Activated T-cell treated with anti-CD3 and anti-CD28 coated beads for 1 hour (primary cell): ENCODE measurements at places on chromosomes 2 and 18.

GRCh38 chr2:35962585-35963146, 392.9 kb upstream of the CRIM1 start:
- DNase-seq, result no peak

DNA sequence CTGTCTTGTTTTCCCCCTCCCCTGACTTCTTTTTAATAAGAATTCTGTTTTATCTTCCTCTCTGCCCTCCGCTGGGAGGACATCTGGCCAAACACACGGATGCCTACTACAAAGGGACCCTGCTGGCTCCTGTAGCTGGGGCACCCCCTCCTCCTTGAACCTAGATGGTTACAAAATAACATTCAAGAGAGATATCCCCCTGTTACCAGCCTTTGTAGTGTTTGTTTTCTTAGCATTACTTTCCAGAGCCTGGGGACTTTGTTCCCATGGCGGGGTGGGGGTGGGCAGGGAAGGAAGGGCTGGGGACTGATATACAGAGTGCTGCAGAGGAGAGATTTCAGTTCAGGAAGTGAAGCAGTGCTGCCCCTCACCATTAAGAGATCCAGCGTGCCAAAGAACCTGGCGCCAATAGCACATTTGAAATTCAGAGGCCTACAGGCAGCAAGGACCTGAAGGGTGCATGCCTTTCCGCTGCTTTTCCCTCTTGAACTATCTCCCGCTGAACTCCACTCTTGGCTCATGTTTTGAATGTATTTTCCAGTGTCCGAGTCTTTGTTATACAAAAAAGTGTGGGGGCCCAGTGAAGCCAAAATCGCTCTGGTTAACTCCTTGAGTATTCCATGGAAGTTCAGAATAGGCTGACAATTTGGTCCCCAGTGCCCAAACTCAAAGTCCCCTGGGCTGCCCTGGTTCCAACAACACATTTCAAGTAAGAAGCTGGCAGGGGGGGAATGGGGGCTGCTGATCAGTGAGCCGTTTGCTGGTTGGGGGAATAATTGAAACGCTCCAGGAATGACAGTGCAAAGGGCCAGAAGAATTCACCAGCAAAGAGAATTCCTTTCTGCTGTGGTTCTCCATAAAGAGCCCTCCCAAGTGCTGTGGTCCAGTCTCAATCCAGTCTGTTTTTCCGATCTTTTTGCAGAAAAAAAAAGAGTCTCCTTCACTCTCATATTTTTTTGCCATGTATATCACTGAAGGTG, 94.8 kb upstream of the THOC1 start:
- no peak for DNase-seq

DNA sequence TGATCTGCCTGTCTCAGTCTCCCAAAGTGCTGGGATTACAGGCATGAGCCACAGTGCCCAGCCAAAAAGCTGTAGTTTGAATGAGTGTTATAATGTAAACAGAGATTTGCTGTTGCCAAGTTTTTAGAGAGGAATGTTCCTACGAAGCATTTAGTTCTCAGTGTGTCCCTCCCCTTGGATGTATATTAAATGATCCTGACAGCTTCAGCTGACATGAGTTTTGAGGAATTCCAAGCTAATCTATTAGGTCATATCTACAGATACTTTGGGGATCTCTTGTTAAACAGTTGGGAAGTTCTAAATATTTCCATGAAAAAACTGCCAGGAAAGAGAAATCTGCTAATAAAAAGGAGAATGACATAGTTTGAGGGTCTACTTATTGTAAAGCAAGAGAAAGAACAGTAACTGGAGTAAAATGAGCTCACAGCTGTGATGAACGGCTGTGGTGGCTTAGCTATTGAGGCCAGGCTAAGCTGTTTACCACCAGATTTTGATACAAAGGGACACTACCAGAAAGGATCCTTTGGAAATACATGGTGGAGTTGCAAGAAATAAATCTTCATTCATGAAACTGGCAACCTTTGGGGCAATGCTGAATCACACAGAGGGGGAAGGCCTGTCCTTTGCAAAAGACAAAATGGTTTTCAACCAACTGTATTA, 2.6 kb upstream of the STON1 start:
- no peak for DNase-seq

- DNase-seq, result no peak
These were observed 70.8 kb upstream of the STK17B start for GRCh38 chr2:196242131-196242620.

DNA sequence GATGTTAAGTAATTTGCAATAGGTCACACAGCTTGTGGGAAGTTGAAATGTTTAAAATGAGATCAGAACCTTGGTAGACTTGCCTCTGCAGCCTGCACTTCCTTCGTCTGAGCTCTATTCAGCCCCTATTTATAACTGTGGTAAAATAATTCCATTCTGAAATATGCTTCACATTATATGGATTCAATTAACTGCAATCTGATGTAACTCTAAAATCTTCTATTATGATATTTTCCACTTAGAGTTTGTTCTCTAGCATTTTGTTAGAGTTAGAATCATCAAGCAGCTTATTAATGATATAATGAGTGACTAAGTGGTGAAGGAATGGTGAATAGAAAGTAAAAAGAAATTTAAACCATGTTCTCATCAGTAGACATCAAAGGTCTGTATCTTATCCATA, 139.6 kb upstream of the ARHGAP28 start:
- no peak for DNase-seq

DNA sequence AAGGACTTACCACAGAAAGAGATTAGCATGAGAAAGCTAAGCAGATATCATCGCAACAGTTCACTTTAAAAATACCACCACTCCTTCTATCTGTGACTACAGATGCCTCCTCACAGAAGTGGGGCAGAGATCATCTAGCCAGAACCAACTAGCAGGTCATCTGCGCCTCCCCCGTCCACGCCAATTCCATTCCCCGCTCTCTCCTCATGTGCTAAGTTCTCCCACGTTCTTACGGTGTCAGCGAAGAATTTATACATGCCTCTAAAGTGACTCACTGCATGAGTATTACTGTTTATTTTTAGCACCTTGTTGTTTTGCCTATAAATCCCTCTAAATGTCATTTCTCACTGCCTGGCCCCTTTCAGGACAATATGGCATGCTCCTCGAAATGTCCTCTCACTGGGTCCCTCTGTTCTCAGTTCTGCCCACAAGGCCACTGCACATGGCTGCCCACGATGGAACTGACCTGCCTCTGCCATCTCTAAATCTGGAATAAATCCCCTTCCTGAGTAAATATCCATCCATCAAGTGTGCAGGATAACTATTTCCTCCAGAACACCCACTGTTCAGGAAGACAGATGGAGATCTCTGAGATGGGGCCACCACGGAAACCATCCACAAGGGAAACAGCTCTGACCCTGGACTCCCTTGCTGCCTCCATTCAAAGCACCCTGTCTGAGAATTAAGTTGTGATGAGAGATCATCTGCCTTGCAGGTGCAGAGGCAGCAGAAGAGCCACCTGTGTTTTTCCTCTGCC, 137.7 kb downstream of the IRS1 start:
- no peak for DNase-seq

GRCh38 chr2:105924932-105925331, 180.2 kb downstream of the NCK2 start:
- no peak for DNase-seq

- no peak for DNase-seq
These were observed 84.7 kb upstream of the NEDD4L start for GRCh38 chr18:57959278-57959677.

GRCh38 chr2:46547223-46548102, 68.1 kb downstream of the TMEM247 start:
- no peak for DNase-seq

DNA sequence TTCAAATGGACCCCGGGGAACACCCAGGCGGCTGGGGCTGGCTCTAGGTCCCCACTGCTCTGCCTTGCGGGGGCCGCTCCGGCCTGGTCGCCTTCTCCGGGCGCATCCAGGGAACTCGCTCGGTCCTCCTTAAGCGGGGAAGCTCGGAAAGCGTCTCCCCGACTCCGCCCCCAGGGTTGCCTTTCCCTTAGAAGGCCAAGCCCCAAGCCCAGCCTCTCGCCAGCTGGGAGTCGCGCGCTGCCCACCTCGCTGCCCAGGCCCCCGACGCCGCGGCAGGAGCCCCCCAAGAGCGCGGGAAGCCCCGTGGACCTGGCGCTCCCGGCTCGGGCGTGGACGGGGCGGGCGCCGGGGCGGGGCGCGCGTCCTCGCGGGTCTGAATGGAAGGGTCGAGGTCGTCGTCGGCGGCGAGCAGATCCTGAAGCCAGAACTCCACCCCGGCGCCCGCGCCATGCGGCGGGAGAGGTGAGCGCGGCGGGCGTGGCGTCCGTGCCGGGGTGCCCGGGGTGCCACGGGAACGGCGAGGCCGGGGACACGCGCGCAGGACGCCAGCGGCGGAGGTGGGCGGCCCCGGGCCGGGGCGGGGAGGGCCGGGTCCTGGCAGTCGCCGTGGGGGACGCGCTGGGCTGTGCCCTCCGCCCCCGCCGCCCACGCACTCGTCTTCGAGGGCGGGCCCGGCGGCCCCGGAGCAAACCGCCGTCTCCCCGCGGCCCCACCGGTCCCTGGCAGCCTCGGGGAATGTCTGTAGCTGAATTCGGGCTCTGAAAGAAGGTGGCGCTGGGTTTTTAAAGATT, at the start of gene BOK:
TSS of gene BOK (plus strand) at position 214 of the 791 bp plus-strand sequence. CDS start 739 bp downstream, outside the sequence.
- DNase-seq, result no peak
